Stimulated activated naive CD8-positive, alpha-beta T cell treated with anti-CD3 and anti-CD28 coated beads, Interleukin-15, Interleukin-2, amounts not matched to agents 100 U/mL and 50 U/mL, for 24 hours (primary cell): ENCODE measurements at places on chromosomes 13 and 19.

DNA sequence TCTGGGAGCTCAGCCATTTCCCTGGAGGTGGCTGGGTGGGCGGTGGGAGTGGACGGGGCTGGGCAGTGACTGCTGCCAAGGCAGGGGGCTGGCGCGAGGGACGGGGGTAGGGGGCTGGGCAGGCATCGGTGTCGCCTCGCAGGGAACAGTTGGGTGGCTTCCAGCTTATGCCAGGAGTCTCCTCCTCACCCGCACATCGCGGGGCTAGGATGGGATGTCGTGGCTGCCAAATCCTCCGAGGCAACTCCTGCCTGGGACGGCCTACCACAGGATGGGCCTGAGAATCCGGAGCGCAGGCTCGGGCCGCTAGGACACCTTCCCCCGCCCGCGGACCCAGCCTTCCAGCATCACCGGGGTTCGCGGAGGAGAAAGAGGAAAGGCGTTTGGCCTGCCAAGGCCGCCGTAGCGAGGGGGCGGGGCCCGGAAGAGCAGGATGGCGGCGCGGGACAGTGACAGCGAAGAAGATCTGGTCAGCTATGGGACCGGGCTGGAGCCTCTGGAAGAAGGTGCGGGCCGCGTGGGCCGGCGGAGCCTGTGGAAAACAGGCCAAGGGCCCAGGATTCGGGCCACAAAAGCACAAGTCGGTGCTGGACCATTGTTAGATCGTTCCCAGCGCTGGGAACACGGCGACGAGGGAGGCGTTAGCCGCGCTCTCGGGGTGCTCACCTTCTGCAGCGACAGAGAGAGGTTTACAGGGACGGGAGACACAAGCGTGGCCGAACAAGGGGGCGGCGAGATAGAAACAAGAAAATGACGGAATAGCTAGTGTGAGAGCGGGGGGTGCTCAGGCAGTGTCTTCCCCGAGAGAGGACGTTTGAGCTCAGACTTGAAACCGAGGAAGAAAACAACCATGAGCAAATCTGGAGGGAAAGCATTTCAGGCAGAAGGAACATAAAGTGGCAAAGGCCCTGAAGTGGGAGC lies at the start of gene GPATCH1:
Gene GPATCH1, plus strand, starts transcription at position 421 of the 921 bp plus-strand sequence. Its CDS starts 13 bp downstream, at position 434.
- DNase-seq = peak; percentile 91

DNA sequence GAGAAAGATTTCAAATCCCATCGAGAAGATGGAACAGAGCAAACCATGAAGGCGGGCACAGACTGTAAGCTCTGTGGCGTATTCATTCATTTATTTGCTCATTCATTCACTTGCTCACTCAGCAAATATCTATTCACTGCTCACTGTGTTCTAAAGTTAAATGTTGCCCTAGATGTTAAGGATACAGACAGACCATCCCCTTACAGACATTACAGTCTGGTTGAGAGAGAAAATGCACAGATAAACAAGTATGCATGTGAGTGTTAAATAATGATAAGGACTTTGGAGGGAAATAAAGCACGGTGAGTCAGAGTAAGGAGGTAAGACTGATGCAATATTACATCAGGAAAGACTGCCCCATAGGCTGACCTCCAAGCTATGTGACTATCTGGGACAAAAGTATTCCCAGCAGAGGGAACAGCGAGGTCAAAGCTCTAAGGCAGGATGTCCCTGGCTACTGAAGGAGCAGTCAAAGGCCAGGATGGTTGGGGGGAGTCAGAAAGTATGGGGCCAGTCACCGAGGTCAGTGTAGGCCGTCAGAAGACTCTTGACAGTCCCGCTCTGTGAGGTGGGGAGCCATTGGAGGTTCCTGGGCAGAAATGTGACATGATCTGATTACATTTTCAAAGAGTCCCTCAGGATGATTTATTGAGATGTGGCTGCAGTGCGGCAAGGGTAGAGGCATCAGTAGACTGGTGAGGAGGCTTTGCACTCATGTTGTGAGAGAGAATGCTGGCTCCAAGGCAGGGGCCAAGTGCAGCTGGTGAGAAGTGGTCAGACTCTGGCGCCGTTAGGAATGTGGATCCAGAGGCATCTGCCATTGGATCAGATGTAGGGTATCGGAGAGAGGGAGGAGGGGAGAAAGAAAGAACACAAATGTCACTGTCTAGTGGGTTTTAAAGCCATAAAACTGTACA lies 37.9 kb downstream of the MBNL2 start:
- DNase-seq = no peak

GRCh38 chr13:29384466-29384865 lies 211.0 kb downstream of the SLC7A1 start:
- no peak for DNase-seq

- DNase-seq = peak; percentile 87
Observed at GRCh38 chr19:39405958-39406655, 540 bp upstream of the ZFP36 start.

DNA sequence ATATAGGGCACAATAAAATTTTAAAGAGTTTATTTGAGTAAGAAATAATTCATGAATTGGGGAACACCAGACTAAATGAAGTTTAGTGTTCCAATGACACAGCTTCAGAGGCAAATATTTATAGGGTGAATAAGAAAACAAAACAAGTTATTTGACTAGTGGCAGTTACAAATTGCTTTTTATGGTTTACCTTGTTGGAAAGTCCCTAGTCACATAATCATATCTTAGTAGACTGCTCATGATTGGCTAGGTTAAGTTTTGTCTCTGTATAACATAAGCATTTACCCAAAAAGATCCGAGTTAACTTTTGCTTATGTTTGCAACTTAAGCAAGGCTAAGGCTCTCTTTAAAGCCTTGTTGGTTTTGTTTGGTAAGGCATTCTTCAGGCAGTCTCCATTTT lies 224.7 kb upstream of the MIR17HG start:
- DNase-seq = no peak

DNA sequence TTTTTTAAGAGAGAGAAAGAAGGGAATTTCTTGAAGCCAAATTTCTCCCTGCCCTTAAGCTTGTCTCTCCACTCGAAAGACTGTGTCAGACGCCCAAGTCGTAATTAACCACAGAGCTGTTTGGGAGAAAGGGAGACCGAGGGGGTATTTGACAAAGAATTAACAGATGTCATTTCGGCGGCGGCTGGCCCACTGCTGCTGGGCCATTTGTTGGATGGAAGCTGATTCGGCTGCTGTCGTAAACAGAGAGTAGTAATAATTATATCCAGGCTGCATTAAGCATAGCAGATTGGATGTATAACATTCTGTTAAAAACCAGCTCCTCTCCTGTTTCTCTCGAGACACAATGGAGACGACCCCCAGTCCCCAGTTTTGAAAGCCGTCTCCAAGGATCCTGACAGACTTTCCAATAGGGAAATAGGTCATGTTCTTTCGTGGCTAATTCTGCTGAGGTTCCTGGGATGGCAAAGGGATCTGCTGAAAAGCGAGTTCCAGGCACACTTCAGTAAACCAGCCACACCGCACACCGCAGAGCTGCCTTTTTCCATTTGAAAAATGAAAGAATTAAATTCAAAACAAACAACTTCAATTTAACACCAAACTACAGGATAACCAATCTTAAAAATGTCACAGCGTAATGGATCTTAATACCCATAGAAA lies 71.5 kb downstream of the KCTD15 start:
- no peak for DNase-seq

- DNase-seq = no peak
Observed at GRCh38 chr13:48760626-48761025, 106.9 kb downstream of the CYSLTR2 start.

GRCh38 chr13:29162638-29163235 lies 342.6 kb downstream of the MTUS2 start:
- DNase-seq = no peak

- no peak for DNase-seq
Observed at GRCh38 chr13:73835138-73835721, 299.0 kb downstream of the KLF12 start.

GRCh38 chr13:107563099-107563925 lies 652.0 kb downstream of the LIG4 start:
- no peak for DNase-seq

- no peak for DNase-seq
Observed at GRCh38 chr13:107900775-107901174, 314.6 kb downstream of the LIG4 start.

DNA sequence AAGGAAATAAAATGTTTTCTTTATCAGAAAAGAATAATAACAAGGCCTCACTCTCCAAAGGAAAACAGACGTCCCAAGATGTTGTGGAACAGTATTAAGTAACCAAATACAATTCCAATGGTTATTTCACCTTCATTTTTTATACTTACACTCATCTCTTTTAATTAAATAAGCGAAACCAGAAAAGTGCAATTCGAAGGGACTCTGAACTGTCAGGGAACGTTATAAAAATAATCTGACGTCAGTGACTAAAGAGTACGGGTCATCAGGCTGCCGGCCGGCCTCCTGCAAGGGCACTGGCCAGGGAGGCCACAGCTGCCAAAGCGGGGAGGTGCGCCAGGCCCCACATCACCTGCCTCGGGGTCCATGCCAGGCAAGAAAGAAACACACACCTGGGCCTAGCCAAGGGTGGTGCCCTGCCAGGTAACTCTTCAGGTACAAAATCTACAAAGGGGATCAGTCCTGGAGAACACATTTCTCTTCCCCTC lies 61.2 kb downstream of the CDADC1 start:
- DNase-seq = no peak

GRCh38 chr19:45356760-45357444 lies 13.5 kb downstream of the ERCC2 start:
- no peak for DNase-seq

GRCh38 chr19:31439270-31439573 lies 90.0 kb upstream of the TSHZ3 start:
- no peak for DNase-seq

DNA sequence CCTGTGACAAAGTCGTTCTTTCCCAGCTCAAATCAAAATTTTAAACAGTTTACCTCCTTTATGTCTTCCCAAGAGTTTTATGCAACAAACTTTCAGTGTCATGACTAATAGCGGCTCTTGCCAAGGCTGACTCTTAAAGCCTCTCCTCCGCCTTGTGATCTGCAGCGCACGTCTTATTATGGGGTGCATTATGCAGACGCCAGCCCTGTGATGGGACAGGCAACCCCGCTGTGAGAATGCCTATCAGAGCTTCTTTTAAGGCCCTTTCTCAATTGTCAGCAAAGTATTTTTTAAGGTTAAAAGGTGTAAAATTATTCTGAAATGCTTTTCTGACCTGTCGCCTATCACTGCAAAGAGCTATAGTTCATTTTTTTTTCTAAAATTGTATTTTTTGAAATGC lies 152.8 kb downstream of the SOX1 start:
- DNase-seq = no peak

GRCh38 chr19:46596008-46596407 lies 5.1 kb upstream of the CALM3 start:
- no peak for DNase-seq

GRCh38 chr13:112775791-112776279 lies 86.0 kb downstream of the ATP11A start:
- DNase-seq = no peak

- no peak for DNase-seq
Observed at GRCh38 chr13:40631605-40632004, 34.8 kb downstream of the FOXO1 start.

GRCh38 chr13:40974460-40975407 lies 44.4 kb downstream of the ELF1 start:
- peak; percentile 23 for DNase-seq

DNA sequence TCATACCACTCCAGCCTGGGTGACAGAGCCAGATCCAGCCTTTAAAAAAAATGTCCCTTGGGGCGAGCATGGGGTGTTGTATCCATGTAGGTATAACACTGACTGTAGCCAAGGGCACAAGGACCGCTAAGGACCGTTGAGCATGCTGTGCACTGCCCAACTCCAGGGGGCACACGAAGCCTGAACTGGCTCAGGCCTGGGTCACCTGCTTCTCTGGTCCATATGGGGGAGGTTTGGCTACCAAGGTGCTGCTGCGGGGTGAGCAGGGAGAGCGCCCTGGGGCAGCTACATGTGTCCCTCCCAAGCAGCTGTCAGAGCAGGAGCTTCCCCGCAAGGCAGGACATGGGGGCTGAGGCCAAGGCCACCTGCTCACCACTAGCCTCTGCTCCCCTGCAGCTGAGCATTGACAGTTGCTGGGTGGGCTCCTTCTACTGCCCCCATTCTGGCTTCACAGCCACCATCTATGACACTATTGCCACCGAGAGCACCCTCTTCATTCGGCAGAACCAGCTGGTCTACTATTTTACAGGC lies 16.3 kb downstream of the CATSPERG start:
- DNase-seq = no peak

DNA sequence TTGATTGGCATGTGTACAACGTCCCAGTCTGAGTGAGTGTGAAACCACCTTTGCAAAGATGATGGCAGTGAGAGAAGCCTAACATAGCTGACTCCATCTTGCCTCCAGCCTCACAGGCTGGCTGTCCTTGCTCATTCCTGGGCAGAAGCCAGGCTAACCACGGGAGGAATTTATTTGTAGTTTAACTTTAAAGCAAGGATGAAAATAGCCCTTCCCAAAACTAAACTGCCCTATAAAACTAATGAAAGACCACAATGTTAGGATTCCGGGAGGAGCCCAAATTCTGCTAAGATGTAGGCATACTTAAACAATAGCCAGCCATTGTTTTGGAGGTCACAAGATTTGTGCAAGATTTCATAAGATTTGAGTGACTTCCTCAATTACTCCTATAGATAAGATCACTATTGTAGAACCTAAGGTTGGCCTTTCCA lies 96.6 kb upstream of the LSM14A start:
- no peak for DNase-seq

GRCh38 chr13:50612717-50613116 lies 230.8 kb downstream of the DLEU7 start:
- no peak for DNase-seq

GRCh38 chr13:36480726-36481427 lies 48.6 kb downstream of the CCNA1 start:
- no peak for DNase-seq

DNA sequence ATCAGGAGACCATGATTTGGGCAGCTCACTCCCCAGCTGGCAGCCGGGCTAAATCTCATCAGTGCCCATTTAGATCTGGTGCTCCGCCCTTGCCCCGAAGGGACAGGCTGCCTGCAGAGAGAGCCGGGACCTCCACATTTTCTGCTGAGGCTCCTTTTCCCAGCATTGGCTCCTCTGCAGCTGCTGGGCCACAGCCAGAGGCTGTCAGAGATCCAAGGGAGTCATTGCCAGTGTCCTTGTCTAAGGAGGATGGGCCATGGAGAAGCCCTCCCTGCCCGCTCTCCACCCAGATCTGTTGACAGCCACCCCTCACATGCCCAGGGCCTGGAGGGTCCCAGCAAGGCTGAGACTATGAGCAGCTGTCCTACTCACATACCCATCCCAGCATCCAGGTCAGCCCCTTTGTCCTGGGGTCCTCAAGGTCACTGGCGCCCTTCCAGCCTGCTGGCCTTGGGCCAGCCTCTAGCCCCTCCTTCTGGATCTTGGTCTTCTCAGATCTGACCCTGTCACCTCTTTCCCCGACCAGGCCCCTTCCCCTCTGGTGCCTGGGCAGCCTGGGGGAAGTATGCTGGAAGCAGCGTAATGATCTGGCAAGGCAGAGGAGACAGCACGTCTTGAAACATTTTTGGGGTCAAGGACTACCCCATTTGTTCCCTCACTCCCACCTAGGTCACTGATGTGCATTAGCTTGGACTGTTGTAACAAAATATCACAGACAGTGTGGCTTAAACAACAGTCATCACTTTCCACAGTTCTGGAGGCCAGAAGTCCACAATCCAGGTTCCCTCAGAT lies 7.9 kb downstream of the PIN1 start:
- DNase-seq = no peak

GRCh38 chr19:11373885-11374432 lies 507 bp upstream of the SWSAP1 start:
- no peak for DNase-seq

- no peak for DNase-seq
Observed at GRCh38 chr13:77489566-77490337, 45.8 kb upstream of the SCEL start.
